ENCODE measurements at places on chromosomes 5 and 9. TPM values are rescaled to one million over a fixed set of nuclear protein-coding genes. Genes with fewer than 3 reads are reported as not detected.

The FOXD4L4 gene
- 0.15 TPM for total RNA-seq

The ALDH1B1 gene
- total RNA-seq: 20.5 TPM

The DHFR gene
- 35.8 TPM for total RNA-seq

The ECSCR gene
- 377 TPM for total RNA-seq

The SPATA31E1 gene
- not detected for total RNA-seq

The ADGRD2 gene
- total RNA-seq: not detected

The KCNV2 gene
- not detected for total RNA-seq

The PPP3R2 gene
- not detected for total RNA-seq

The CCNI2 gene
- total RNA-seq: 0.53 TPM

The ST8SIA4 gene
- 25.0 TPM for total RNA-seq

The PCSK5 gene
- total RNA-seq: 4.8 TPM

The IDNK gene
- 3.4 TPM for total RNA-seq

The PCA3 gene
- total RNA-seq: 0.32 TPM

The SPATA31C1 gene
- not detected for total RNA-seq

The ASPN gene
- not detected for total RNA-seq

The S100Z gene
- total RNA-seq: not detected

The KCNMB1 gene
- 0.29 TPM for total RNA-seq

The PSMD5 gene
- total RNA-seq: 70.2 TPM

The GKAP1 gene
- 2.5 TPM for total RNA-seq

The IL7R gene
- total RNA-seq: 1.2 TPM

The FABP6 gene
- total RNA-seq: not detected

The ACTBL2 gene
- total RNA-seq: not detected

The RNF183 gene
- not detected for total RNA-seq

The ZNF354C gene
- 4.7 TPM for total RNA-seq

The RANBP17 gene
- total RNA-seq: 13.6 TPM

The BOD1 gene
- total RNA-seq: 55.0 TPM

The TYRP1 gene
- total RNA-seq: not detected

The PCDHGB4 gene
- total RNA-seq: 6.5 TPM

The GRXCR2 gene
- not detected for total RNA-seq

The SCGB3A2 gene
- total RNA-seq: not detected

The ZNF883 gene
- not detected for total RNA-seq

The PDLIM4 gene
- 65.7 TPM for total RNA-seq

The WDR38 gene
- not detected for total RNA-seq

The TOR1B gene
- 23.1 TPM for total RNA-seq

Measured in endothelial cell of umbilical vein (primary cell).